ENCODE measurements at places on chromosomes 4 and X.
A peak's percentile ranks its signal among the peaks of the same experiment; 100 is the strongest.

GRCh38 chr4:101762025-101762424 lies 28.5 kb upstream of the BANK1 start:
- no peak for DNase-seq

DNA sequence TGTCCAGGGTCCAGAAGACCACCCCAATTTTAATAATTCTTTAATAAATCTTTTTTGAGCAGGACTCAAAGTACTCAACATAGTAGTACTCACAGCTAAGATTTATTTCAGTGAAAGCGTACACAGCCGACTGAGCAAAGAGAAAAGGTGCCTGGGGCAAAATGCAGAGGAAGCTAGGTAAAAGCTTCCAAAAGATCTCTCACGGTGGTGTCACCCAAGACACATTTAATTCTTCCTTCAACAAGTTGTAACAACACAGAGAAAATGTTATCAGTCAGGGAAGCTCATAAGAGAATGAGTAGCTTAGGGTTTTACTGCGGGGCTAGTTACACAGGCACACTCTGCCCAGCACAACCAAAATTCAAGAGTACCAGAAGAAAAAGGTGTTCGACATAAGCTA lies 201.1 kb downstream of the OPHN1 start:
- DNase-seq = no peak

DNA sequence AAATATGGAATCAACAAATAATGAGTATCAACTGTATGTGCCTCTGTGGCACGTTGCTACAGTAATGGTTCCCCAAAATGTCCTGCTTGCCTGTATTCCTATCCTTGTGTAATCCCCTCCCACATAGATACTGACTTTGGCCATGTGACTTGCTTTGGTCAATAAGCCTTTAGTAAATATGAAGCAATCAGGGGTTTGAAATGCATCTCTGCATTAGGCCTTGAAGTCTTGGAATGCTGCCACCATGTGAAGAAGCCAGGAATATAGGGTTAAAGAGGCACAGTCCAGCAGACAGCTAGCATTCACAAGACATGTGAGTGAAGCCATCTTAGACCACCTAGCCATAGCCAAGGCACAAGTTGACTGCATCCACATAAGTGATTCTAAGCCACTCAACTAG lies 190.9 kb downstream of the GABRB1 start:
- no peak for DNase-seq

- no peak for DNase-seq
Observed at GRCh38 chrX:107936434-107936730, 45.8 kb downstream of the TEX13B start.

- no peak for DNase-seq
Observed at GRCh38 chr4:155853189-155853588, 12.9 kb downstream of the ASIC5 start.

GRCh38 chr4:76758996-76759395 lies 138.9 kb downstream of the SOWAHB start:
- no peak for DNase-seq

- DNase-seq = peak; percentile 89
Observed at GRCh38 chr4:38675146-38676121, 11.4 kb downstream of the KLF3 start.

- no peak for DNase-seq
Observed at GRCh38 chr4:16772366-16772850, 126.0 kb downstream of the LDB2 start.

GRCh38 chr4:41573502-41574001 lies 35.6 kb downstream of the LIMCH1 start:
- DNase-seq = no peak

- DNase-seq = no peak
Observed at GRCh38 chr4:147396105-147396504, 84.8 kb upstream of the EDNRA start.

DNA sequence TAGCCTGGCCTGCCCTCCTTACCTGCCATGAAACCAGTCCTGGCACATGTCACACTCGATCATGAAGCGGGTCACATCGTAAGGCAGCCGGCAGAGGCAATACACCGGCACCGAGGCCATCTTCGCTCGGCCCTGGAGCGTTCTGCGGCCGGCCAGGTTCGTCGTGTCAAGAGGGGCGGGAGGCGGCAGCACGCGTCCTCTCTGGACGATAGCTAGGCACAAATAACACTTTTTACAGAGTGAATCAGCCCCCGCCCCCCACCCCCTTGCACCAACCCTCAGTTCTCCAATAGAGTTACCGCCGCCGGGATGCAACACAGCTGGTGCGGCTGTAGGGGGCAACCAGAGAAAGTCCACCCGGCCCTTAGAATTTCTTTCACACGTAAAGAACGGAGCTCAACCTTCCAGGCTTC lies 1.7 kb downstream of the PHF8 start:
- peak; percentile 60 for DNase-seq

DNA sequence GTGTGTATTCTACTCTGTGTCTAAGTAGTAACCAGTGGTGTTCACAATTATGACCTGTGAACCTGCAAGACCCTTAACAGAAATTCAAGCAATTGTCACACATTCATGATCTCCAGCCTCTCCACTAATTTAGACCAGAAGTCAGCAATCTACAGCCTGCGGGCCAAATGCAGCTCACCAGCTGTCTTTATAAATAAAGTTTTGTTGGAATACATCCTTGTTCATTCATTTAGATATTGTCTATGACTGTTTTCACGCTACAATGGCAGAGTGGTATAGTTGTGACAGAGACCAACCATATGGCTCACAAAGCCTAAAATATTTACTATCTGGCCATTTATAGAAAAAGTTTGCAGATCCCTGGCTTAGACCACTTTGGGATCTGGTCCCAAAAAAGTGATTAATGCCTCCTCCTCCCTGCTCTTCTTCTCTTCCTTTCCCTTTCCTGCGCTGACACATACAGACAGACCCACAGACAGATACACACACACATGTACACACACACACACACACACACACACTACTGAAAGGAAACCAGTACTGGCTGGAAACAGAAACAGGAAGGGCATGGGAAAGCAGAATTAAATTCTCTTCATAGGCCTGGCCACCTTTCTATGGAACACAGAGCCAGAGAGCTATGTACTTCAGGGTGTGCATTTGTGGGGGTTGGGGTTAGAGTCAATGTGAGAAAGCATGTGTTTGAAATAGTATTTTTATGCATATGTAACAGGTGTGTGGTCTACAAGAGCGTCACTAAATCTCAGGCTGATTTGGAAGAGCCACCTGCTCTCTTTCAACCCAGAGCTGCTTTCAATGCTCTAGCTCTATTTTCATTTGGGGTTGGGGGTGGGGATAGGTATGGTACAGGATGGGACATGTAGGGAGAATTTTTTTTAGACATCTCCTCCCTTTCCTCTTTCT lies 49.7 kb upstream of the TMEM164 start:
- no peak for DNase-seq

GRCh38 chr4:67918428-67918827 lies 34.6 kb upstream of the TMPRSS11D start:
- no peak for DNase-seq

GRCh38 chr4:145609481-145610427 lies 9.4 kb upstream of the MMAA start:
- peak; percentile 72 for DNase-seq

GRCh38 chr4:186775902-186776301 lies 52.2 kb upstream of the FAT1 start:
- no peak for DNase-seq

GRCh38 chrX:149286940-149287349 lies 218.2 kb downstream of the IDS start:
- DNase-seq = peak; percentile 49

DNA sequence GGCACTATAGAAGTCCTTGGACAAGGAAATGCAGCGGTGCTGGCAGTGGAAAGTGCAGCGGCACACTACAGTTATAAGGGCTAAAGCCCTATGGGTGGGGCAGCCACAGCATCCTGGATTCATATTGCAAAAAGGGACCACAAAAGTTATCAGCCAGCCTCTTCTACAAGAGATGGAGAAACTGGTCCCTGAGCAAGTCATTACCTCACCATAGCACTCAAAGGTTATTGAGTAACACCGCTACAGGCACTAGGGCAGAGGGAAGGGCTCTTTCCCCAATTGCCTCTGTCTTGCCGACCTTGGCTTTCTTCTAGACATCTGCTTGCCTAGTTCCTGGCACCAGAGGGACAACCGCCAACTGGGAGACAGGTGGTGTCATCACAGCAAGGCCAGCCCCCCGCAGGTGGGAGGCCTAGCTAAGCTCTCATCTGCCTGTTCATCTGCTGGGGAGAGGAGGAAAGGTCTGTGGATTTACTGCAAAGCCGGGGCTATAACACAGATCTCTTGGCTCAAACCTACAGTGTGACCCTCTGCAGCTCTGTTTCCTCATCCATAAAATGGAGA lies 600.0 kb downstream of the BCOR start:
- DNase-seq = no peak

- DNase-seq = peak; percentile 30
Observed at GRCh38 chr4:39931441-39931901, 46.2 kb downstream of the PDS5A start.

GRCh38 chr4:158970812-158971211 lies 132.1 kb upstream of the RAPGEF2 start:
- no peak for DNase-seq

DNA sequence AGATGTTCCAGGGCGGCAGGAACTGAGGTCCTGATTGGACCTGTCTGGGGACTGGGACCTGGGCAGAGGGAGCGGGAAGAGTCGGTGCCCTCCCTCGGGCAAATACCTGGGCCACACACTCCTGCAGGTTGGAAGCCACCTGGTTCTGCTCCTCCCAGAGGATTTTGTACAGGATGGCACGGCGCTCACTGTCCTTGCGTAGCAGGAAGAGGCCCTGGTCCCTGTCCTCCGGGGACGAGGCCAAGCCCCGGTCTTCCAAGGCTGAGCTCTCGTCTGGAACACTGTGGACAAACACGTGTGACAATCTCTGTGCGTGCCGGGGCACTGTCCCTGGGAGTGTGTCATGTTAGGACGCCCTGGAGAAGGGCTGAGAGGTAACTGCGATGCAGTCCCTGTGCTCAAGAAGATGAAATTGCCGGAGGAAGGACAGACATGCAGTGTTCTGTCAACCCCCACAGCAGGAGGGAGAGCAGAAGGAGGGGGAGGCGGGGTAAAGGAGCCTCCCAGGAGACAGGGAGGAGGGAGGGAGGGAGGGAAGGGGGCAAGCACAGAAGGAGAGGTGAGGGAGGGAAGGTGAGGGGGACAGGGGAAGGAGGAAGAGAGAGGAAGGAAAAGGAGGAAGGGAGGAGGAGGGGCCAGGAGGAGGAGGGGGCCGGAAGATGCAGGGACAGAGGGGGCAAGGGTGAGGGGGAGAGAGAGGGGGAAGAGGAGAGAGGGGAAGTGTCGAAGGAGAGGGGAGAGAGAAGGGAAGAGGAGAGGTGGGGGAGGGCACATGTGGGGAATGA lies 29.0 kb downstream of the PDHA1 start:
- no peak for DNase-seq

DNA sequence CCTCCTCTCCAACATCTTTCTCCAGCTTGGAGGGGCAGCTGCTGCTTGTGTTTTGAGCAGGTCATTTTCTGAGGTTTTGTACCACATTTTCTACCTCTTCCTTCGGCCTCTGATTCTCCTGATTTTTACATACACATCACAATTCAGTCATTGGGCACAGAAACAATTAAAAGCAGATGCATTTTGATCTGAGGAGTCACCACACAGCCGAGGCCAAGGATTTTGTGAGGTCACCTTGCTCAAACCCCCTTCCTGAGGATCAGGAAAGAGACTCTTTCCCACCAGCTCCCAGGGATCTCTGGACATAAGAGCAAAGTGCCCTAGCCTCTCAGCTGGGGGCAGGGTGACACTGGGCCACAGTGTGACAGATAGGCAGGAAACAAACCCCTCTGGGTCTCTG lies 5.4 kb upstream of the FATE1 start:
- no peak for DNase-seq

DNA sequence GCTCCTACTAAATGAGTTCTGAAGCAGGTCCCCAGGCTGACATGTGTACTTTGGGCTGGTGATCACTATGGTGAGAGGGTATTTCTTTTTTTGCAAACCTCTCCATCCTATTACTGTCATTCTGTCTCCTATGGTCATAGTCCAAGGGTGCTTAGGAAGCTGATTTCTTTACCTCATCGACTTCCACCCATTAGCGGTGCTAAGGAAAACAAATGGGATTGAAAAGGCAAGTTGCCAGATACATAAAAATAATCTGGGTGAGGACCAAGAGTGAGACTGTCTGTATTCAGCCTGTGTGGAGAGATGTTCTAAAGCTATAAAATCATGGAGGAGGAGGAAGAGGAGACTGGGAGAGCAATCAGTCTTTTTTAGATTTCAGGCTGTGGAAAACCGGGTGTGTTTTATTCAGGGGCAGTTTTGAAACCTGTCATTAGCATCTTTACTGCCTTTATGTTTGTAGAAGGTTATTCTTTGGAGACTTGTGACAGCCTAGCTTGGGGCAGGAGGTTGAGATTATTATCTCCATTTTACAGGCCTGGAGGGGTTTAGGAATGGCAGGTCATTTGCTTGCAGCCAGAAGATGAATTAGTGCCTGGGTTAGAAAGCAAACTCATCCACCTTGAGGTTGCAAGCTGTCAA lies 1.9 kb downstream of the TMEM164 start:
- no peak for DNase-seq

DNA sequence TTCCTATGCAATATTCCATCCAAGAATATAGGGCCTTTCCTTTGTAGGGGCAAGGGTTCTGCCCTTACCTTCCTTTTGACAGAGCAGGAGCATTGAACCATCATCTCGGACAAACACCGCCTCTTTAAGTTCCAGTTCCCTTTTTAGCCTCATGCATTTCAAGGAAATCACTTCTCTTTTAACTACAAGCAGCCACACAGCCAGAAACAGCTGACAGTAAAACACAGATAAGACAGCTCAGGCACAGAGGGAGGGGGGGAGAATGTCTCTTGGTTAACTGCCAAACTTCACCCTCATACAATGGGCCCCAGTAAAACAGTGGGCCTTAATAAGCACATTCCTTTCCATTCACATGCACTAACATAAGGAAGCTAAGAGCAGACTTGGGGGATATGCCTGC lies 648.3 kb downstream of the GABRG1 start:
- no peak for DNase-seq

- no peak for DNase-seq
Observed at GRCh38 chr4:1883583-1883982, 12.4 kb downstream of the NSD2 start.

DNA sequence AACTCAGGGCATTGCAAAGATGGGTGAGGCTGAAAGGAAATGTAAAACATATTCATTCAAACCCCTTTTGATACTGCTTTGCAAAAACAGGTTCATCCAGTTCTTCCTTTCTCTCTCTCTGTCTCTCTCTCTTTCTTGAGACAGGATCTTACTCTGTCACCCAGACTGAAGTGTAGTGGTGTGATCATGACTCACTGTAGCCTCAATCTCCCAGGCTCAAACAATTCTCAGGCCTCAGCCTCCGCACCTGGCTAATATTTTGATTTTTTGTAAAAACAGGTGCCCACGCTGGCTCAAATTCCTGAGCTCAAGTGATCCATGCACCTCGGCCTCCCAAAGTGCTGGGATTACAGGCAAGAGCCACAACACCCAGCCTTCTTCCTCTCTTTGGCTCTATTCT lies 15.6 kb upstream of the DCHS2 start:
- no peak for DNase-seq

- no peak for DNase-seq
Observed at GRCh38 chrX:16683007-16683664, 29.3 kb downstream of the CTPS2 start.

All from CD4-positive, alpha-beta T cell treated with Interleukin-17A for 1 hour (primary cell).